NCI-H226 (cell line): ENCODE measurements at places on chromosomes 6 and 20.

DNA sequence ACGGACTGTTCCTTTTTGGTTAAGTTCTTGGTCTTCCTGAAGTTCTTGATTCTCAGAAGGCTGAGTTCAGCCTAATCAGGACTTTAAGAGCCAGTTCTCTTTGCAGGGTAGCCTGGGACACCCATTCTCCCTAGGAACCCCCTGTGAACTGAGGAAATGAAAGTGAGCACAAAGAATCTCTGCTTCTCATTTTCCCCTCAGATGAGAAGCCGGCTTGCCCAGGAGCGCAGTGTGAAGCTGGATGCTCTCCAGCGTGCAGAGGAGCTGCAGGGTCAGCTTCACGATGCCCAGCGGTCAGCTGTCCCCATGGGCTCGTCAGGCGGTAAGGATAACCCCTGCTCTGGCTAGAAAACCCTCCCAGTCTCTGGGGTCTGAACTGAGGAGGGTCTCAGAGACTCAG, 34.0 kb downstream of the CD164 start:
- DNase-seq = no peak

DNA sequence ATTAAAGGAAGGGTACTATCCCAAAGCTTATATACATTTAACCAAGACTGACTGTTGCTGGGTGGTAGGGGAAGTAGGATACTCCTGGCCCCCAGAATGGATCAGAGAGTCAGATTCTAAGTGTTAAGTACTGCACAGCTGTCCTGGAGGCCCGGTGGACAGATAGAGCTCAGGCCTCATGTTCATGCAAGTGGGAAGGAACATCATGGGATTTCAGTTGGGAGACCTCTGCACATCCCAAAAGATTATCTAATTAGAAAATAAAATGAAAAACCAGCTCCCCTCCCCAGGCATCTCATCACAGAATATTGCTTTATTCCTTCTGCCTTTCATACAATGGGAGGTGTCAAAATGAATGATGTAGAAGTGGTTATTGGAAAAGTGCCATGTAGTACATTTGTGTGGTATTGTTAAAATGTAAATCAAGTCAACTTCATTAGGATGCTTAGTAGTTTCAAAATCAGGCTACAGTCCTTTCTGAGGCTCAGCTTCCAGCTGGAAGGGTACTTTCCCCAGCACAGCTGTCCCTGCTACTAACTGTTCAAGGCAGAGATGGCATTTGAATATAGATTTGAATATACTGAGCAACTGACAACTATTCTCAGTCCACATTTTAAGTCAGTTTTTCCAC, 82.9 kb downstream of the SLC35B3 start:
- no peak for DNase-seq

GRCh38 chr6:168086616-168087015, 7.6 kb upstream of the FRMD1 start:
- DNase-seq = no peak

GRCh38 chr6:46997646-46998045, 44.5 kb downstream of the ADGRF1 start:
- no peak for DNase-seq

DNA sequence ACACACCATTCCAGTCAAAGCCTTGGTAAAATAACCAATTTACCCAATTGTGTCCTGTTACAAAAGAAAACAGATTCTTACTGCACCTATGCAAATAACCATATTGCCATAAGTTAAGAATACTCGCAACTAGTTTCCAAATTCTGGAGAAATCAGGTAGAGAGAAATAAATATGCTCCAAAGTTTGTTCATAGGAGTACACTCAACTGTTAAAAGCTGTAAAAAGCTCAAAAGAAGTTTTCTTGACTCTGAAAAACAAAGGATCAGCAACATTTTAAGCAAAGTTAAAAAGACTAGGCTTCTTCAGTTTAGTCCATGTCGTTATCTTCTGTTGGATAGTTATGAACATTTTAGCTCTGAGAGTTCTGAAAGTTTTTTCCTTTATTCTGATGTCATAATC, 48.0 kb downstream of the CEP85L start:
- DNase-seq = no peak

- DNase-seq = no peak
Observed at GRCh38 chr6:2809015-2809414, 32.6 kb downstream of the SERPINB1 start.

GRCh38 chr20:64049878-64050260, 430 bp upstream of the SOX18 start:
- no peak for DNase-seq

DNA sequence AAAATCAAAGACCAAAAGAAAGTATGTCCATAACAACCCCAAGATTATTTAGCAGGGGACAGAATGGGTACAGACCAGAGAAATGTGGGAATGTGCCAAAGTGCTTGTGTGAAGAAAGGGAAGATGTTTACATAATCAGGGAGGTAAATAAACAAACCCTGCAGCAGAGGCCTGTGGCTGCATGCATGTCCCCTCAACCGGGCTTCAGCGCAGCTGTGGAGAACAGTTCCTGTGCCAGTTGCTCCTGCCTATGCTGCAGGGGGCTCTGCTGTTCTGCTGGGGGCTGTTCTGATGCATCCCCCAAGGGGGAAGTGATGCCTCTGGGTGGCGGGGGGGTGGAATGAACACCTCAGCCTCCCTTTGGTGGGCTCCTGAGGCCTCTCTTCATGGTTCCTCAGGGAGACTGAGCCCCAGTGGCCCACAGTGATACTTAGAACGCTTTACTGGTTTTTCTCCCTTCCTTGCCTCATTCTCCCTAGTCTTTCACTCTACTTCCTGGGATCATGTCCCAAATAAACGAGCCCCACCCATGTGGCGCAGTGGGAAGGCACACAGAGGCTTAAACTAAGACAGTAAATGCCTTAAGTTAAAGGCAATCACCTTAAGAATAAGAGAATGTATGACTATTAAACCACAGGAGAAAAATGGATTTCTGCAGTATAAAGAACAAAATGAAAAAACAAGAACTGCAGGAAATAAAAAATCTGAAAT, 23.0 kb downstream of the RAB23 start:
- DNase-seq = no peak

DNA sequence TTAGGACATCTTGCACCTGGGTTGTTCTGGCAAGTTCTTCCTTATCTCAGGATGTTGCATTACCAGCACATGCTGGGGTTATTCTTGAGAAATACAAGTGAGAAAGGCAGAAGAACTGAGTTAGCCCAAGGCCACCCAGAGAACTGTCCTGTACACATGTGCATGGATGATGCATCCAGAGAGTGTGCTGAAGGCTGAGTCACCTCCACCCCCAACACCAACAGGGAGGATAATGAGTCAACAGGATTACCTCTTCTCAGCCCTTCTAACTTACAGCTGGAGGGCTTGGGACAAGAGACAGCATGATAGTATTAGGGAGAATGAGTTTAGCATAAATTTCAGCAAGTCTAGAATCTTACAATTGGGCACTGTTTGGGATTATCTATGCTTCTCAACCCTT, 8.5 kb downstream of the SCGN start:
- DNase-seq = peak; percentile 65

GRCh38 chr20:35595901-35596300, 19.7 kb upstream of the SPAG4 start:
- no peak for DNase-seq

DNA sequence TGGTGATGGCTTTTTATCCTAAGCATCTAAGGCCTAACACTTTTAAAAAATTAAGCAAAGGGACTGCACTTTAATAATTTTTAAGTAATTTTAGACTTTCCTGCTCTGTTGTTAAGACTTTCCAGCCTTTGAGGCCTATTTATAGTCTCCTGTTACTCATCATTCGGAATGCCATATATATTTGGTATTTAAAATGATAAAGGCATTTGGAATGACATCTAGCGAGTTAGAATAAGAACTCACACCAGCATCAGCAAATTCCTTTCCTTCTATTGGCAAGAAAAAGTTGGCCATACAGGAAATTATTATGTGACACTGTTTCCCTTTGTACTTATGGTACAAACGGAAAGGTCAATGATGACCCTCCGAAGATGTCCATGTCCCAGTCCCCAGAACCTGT, 88.1 kb upstream of the STMND1 start:
- DNase-seq = peak; percentile 63

GRCh38 chr6:167298127-167298526, 7.0 kb downstream of the UNC93A start:
- no peak for DNase-seq
